Activated B cell treated with CpG ODN at 0.5 μM for 24 hours (primary cell): ENCODE measurements at places on chromosomes 2 and 18.

GRCh38 chr2:202378001-202378400 is 1.9 kb downstream of the BMPR2 start:
- no peak for DNase-seq

DNA sequence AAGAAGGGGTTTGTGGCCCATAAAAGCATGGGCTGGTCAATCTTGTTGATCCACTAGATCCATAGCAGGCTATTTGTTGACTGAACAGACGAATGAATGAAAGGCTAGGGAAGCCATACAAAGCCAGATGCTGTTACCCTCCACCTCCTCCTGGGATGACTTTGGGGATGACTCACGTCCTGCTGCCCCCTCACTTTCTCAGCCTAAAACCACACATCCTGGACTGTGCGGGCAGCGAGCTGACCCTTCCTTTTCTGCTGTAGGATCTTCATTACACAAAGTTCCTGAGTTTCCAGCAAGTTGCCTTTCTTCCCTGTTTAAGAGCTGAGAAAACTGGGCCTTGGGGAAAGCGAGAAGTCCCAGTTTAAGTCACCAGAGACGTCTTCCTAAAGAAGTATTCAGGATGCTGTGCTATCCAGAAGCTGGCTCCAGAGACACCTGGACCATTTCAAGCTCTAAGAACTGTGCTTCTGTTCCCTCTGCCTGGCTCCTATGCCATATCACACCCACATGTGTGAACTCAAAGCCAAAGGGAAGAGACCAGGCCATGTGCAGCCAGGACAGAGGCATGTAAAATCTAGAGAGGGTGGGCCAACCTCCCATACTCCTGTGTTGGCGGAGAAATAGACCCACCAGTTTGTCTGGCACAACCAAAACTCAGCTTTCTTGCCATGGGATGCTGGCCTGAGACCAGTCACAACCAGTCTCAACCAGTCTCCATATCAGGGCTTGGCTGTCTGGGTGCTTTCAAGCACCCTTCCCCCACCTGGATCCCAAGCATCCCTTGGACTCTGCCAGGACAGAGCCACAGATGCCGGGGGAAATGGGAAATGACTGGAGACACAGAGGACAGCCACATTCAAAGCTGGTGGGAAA is 4.7 kb upstream of the SLC20A1 start:
- no peak for DNase-seq

- no peak for DNase-seq
Measured at GRCh38 chr2:18214936-18215335, 336.5 kb downstream of the KCNS3 start.

- no peak for DNase-seq
Measured at GRCh38 chr18:9453283-9453682, 22.0 kb upstream of the RALBP1 start.

DNA sequence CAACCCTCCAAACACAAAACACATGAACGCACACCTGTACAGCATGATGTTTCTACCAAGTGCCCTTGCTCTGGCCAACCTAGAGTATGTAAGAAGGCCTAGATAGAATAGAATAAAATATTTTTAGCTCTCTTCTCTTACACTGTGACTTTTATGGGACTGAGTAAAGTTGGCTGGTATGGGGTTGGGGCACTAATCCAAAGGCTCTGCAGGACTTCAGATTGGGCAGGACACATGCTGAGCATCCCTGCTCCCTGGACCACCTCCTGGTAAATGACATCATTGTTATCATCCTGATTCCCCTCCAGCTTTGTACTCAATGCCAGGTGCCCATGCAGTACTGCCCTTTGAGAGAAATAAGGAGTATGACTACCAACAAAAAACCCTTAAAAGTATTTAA is 322.2 kb downstream of the SLC8A1 start:
- no peak for DNase-seq

GRCh38 chr2:233824373-233824772 is 30.0 kb downstream of the HJURP start:
- DNase-seq: no peak
